ENCODE measurements at places on chromosomes 3 and 15. TPM values are rescaled to one million over a fixed set of nuclear protein-coding genes. Genes with fewer than 3 reads are reported as not detected.

GRCh38 chr15:29822684-29823459, 604 bp upstream of the TJP1 start:
- DNase-seq, result peak; percentile 87

Gene PLSCR4
- total RNA-seq, result 81.5 TPM

DNA sequence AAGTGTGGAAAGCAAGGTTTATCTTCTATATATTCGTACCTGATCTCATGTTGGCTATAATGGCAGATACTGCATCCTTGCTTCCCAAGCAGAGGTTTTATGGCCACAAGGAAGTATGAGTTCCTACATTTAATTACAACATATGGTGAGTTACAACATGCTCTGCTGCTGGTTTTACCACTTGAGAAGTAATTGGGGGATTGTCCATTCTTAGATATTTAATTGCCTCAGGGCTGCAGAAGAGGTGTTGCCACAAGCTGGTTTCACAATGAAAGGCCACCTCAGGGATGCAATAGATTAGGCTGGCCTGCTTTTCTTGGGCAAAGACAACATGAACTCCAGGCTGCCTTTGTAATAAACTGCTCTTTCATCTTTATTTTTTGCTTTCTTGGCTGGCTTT, 48.6 kb downstream of the RAP2B start:
- DNase-seq, result no peak

Gene RHOV
- total RNA-seq, result 0.18 TPM

Measured in endothelial cell of umbilical vein (primary cell).